ENCODE measurements at places on chromosomes 16 and 17.

DNA sequence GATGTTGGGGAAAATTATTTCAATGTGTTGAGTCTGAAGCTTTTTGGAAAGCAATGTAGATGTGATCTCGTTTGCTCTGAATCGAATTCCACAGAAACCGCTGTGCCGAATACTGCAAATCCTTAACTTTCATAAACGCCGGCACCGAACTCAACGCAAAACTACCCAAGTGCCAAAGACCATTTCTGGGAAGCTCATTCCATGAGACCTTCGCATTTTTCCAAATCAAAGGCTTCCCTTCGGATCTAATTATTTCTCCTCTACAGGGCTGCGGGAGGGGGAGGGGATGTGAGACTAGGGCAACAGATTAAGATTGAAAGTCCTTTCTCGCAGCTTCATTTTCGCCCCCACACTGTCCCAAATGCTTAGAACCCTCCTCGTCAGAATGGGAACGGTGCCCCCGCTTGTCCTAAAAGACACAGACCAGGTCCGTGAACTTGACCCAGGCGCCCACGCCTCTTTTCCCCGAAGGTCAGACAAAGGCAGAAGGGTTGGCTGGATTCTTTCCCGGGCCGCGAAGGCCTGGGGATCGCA, 4.0 kb downstream of the PRAC1 start:
- no peak for DNase-seq

DNA sequence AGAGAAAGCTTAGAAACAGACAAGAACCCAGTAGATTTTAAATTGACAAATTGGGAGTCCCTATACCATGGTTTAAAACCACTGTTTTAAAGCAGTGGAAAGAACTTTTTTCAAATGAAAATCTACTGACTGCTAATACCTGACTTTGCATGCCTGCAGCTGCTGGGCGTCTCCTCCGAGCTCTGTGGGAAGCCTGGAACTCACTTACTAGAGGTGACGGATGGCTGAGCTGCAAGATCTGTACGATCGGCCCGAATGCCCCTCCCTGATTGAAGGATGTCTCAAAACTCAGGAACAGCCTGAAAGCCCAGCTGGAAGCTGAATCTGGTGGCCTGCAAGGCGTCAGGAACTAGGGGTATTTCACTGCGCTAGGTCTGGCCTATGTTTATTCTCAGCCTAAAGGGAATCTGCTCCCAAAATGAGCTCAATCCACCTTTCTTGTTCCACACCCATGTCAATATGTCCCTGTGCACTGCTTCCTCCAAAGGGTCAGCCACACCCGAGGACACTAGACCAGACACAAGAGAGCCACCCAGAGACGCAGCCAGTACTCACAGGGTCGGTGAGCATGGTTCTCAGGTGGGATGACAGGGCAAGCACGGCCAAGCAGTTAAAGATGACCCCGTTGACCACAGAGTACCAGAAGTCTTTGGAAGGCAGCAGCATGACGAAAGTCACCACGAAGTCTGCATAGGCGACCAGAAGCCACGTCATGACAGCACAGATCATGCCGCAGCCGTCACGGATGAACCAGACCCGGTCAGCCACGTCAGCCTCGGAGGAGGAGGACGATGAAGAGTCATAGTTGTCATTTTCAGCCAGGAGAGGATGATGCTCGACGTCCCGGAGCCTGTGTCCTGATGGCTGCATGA, 21.4 kb downstream of the ZDHHC7 start:
- no peak for DNase-seq

DNA sequence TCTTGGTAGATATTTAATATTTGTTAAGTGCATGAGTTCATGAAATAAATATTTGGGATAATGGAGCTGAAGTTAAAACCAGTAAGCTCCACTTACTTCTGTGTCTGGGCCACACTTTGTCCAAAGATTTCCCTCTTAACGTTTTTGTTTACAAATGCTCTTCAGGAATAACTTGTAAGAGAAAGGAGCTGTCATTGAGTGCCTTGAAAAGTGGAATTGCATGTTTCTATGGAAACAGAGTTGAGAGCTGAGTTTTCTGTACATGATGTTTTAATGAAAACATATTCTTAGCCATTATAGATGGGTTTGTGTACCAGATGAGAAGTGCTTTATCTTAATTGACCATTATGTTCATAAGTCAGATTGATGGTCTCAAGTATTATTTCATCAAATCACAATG, 1045.4 kb upstream of the EEF2KMT start:
- no peak for DNase-seq

GRCh38 chr17:39927929-39928857, 661 bp downstream of the LRRC3C start:
- DNase-seq = no peak

DNA sequence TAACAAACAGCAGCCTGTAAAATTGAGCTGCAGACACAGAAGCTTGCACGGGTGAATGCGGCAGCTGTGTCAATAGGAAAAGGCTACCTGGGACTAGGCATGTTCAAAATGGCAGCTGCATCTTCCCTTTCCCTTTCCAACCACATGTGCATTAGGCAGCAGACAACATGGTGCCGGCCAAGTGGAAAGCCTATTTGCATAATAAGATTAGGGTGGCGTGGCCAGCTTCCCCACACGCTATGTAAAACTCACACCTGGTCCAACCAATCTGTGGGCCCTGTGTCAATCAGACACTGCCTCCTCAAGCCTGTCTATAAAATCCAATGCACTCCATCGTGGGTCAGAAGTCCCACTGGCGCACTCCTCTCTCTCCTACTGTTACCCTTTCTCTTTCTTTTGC, 61.0 kb upstream of the RBBP6 start:
- DNase-seq = no peak
